ENCODE measurements at places on chromosomes 4 and X. TPM values are rescaled to one million over a fixed set of nuclear protein-coding genes. Genes with fewer than 3 reads are reported as not detected.

NCAPG gene
- total RNA-seq, result 8.9 TPM

CCKAR gene
- not detected for total RNA-seq

MND1 gene
- 2.7 TPM for total RNA-seq

VCX2 gene
- total RNA-seq, result not detected

MCTS1 gene
- total RNA-seq, result 23.3 TPM

SPANXN5 gene
- total RNA-seq, result not detected

EGF gene
- 0.13 TPM for total RNA-seq

ARHGAP10 gene
- 9.1 TPM for total RNA-seq

ITGB1BP2 gene
- total RNA-seq, result 0.64 TPM

IL15 gene
- 0.77 TPM for total RNA-seq

EVC gene
- total RNA-seq, result 10.0 TPM

KLHL2 gene
- total RNA-seq, result 26.3 TPM

VCX gene
- total RNA-seq, result not detected

UGT2B15 gene
- not detected for total RNA-seq

Measured in dermis microvascular lymphatic vessel endothelial cell (primary cell).